Smooth muscle cell of trachea (primary cell): ENCODE measurements at places on chromosomes 5 and 9. TPM values are rescaled to one million over a fixed set of nuclear protein-coding genes. Genes with fewer than 3 reads are reported as not detected.

The SLCO6A1 gene
- not detected in 2 replicates for total RNA-seq

The F2RL1 gene
- 8.6 and 15.9 TPM in 2 replicates for total RNA-seq

The IFNA16 gene
- not detected in 2 replicates for total RNA-seq

The CCL28 gene
- total RNA-seq: 1.3 and 2.9 TPM in 2 replicates

The EMB gene
- total RNA-seq: 8.3 and 13.7 TPM in 2 replicates

The PLAC8L1 gene
- total RNA-seq: not detected in 2 replicates

The STARD4 gene
- total RNA-seq: 52.3 and 93.4 TPM in 2 replicates

The FOXD4 gene
- 0.17 TPM in 1 of 2 replicates, not detected in the other for total RNA-seq

The ESM1 gene
- 3.3 and 8.0 TPM in 2 replicates for total RNA-seq

The ZNF622 gene
- total RNA-seq: 50.8 and 58.6 TPM in 2 replicates

The HACD4 gene
- 13.4 and 16.3 TPM in 2 replicates for total RNA-seq

The PHAX gene
- total RNA-seq: 45.7 and 61.5 TPM in 2 replicates

The NMRK1 gene
- 15.1 and 28.1 TPM in 2 replicates for total RNA-seq

The NTRK2 gene
- 0.15 and 0.17 TPM in 2 replicates for total RNA-seq
